ENCODE measurements at places on chromosomes 7 and 10. TPM values are rescaled to one million over a fixed set of nuclear protein-coding genes. Genes with fewer than 3 reads are reported as not detected.

GRCh38 chr7:56040730-56041129 is 10.5 kb downstream of the PSPH start:
- H3K27me3 ChIP-seq, result no peaks in the 10 kb centered on the region
- no peak for DNase-seq
- H3K36me3 ChIP-seq, result peaks cover 13% of the 10 kb centered on the region
- H3K27ac ChIP-seq, result no peak overlapping the region
- H3K4me1 ChIP-seq, result no peaks in the 10 kb centered on the region

HDAC9 gene
- total RNA-seq, result 2.9 TPM

- H3K27ac ChIP-seq, result no peak overlapping the region
- H3K36me3 ChIP-seq, result peaks cover 17% of the 10 kb centered on the region
- H3K27me3 ChIP-seq, result no peaks in the 10 kb centered on the region
Measured at GRCh38 chr10:91864099-91864498, 45.2 kb downstream of the FGFBP3 start.

GRCh38 chr10:108852211-108852610 is 1071.1 kb downstream of the XPNPEP1 start:
- no peak overlapping the region for H3K4me3 ChIP-seq
- H3K27me3 ChIP-seq, result no peaks in the 10 kb centered on the region
- DNase-seq, result no peak
- H3K36me3 ChIP-seq, result no peaks in the 10 kb centered on the region
- H3K27ac ChIP-seq, result no peak overlapping the region

PHYH gene
- 13.6 TPM for total RNA-seq
